ENCODE measurements at places on chromosomes 6 and 20.

GRCh38 chr20:39792334-39792733, 830.2 kb downstream of the DHX35 start:
- no peak for DNase-seq

DNA sequence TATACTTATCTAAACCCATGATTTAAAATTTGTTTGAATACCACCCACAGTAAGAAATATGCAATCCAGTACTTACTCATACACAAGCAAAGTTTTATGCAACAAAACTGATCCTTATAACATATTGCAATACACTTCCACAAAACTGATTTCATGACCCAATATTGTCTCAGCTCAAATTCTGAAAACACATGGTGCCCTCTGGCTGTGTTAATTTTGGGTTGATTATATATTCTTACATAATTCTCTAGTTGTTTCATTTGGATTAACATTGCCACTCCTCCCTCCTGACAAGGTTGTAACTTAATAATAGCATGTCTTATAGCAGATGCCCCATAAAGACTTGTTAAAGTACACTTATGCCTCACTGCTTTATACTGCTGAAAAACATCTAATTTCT, 73.0 kb upstream of the TULP1 start:
- no peak for DNase-seq

GRCh38 chr6:169812257-169812644, 60.8 kb downstream of the ERMARD start:
- DNase-seq = no peak

GRCh38 chr6:139380611-139381010, 6.2 kb upstream of the CITED2 start:
- DNase-seq = no peak

DNA sequence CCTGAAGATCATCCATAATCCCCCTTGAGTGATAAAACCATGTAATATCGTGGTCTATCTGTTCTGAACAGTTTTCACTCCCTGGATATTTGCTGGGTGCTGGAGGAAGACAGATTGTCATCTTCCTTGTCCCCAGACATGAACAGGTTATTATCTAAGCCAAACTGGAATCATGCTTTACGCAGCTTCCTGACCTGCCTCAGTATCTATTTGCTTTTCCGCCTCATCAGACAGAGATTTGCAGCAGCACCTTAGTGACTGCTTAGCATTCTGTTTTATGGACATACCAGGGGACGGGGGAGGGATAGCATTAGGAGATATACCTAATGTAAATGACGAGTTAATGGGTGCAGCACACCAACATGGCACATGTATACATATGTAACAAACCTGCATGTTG, 124.6 kb downstream of the SLC23A2 start:
- DNase-seq = no peak

- DNase-seq = no peak
Observed at GRCh38 chr6:119350202-119350951, 816 bp upstream of the MAN1A1 start.

DNA sequence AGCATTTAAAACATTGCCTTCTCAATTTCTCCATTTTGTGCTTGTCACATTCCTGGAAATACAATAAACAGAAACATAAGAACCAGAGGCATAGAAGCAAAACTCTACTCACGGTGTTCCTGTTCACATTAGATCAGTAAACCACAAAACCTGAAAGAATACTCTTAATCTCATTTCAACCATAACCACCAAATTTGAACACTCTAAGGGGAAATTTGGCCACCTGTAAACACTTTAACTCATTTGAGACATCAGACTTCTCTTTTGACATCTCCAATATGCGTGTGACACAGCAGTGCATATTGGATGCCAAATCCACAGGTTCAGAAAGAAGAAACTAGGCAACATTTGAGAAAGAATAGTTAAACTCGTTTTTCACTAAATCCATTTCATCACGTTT, 153.8 kb upstream of the IRAK1BP1 start:
- DNase-seq = no peak

- DNase-seq = peak; percentile 30
Observed at GRCh38 chr6:81752921-81753710, 635 bp upstream of the TENT5A start.

DNA sequence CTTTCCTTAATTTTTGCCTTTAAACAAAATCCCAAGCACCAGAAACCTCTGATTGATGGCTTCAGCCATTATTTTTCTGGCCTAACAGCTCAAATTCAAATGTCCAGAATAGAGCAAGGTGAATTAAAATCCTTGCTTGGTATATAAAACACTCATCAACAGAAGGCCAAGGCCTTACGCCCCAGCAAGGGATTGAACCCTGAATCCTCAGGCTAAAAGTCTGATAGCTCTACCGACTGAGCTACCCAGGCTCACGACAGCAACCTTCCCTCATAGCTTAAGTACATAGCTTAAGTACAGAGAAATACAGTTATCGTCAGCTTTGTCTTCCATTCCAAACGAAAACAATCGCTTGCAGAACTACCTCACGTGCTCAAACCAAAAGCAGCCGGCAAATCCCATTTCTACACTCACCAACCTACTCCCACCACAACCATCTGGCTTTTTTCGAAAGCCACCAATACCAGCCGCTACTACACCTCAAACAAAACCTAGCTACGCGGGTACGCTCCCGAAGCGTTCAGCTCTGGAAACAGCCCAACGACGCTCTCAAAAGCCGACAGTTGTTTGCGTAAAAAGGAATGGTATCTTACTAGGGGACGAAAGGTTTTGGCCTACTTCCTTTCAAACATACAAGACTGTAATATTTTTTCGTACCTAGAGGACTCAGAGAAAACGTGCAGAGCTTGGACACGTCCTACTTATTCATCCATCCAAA, 167.5 kb downstream of the GPX5 start:
- no peak for DNase-seq

GRCh38 chr6:63943826-63944225, 308.2 kb downstream of the PHF3 start:
- no peak for DNase-seq

DNA sequence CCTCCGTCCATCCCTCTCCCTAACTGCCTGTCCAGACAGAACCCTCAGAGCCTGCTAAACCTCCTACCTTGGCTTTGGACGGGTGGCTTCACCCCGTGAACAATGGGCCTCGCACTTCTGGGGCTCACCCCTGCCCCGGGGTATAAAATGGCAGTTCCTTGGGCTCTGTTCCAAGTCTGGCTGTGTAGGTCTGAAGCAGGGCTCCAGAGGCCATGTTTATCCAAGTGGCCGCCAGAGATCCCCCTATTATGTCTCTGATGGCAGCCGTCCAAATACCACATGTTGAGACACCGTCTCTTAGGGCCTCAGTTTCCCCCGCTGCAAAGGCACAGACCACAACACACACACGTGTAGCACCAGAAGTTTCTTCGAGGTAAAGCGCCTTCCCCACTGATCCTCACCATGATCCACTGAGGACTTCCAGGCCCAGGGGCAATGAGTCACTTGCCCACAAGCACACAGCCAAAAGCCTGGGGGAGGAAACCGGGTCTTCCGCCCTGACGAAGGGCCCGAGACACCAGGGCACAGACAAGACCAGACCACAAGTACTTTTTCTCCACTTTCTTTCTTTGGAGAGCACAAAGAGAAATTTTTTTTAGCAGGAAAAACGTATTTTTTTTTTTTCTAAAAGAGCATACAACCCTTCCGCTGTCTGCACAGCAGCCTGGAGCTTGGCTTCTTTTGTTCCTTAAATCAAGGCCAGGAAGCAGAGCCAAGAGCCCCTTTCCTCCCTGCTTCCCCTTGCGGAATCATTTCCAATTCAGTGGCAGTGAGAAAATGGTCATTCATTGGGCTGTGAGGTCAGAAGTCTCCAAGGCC, 11.8 kb downstream of the CPNE5 start:
- no peak for DNase-seq

- DNase-seq = no peak
Observed at GRCh38 chr6:33702345-33702977, 9.0 kb downstream of the UQCC2 start.

DNA sequence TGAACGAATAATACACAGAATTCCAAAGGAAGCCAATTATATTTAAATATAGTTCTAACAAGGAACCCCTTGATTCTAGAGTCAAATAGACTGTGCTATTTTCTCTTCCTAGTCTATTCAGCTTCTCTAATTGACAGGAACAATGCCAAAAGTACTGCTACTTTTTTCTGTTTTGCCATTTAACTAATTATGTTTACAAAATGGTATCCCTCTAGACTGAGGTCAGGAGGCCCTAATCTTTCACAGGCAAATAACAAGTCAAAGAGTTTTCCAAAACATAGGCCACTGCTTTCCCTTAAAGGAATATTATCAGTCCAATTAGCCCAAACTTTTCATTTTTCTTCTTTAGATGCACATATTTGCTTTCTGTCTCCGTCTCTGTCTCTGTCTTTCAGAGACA, 539.3 kb downstream of the RFPL4B start:
- DNase-seq = no peak

DNA sequence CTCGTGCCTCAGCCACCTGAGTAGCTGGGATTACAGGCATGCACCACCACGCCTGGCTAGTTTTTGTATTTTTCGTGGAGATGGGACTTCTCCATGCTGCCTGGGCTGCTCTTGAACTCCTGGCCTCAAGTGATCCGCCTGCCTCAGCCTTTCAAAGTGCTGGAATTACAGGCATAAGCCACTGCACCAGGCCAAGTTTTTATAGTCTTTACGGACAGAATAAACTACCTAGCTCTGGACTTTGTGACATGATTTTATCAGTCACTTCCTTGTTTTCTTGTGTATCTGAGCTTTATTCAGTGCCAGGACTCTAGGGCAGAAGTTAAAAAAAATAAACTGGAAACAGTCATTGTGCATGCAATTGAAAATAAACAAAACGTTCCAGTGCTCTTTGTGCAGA, 46.7 kb upstream of the RALGAPA2 start:
- no peak for DNase-seq

DNA sequence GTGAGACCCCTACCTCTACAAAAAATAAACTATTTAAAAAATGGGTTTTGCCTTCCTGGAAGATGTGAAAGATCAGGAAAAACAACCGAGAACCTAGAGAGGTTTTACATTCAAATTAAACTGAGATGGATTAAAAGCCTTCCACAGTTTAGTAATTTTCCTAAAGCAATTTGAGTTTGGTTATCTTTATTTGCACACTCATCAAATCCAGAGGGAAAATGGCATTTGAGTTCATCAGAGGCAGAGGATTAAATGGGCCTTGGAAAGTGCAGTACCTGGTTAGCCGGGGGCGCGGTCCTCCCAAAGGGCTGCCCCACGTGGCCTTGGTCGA, 157.0 kb upstream of the INSM1 start:
- no peak for DNase-seq

DNA sequence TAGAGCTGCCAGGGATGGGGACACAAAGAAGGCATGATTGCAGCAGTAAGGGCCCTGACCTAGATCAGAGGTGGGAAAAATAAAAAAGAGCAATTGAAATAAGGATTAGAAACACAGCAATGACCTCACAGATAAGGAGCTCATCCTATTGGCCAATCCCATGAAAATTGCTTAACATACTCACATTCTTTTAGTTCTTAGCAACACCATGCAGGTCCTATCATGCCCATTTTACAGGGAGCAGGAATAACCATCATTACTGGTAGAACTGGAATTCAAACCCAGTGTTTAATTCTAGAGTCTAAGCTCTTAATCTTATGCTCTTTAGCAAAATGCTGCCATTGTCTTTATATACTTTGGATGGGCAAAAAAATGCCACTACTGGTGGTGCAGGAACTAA, 267.7 kb downstream of the RNF144B start:
- no peak for DNase-seq

- no peak for DNase-seq
Observed at GRCh38 chr6:32191696-32192607, 491 bp downstream of the GPSM3 start.

- DNase-seq = no peak
Observed at GRCh38 chr20:19720991-19721390, 37.1 kb upstream of the RIN2 start.

GRCh38 chr6:98769546-98769945, 64.8 kb upstream of the POU3F2 start:
- no peak for DNase-seq

DNA sequence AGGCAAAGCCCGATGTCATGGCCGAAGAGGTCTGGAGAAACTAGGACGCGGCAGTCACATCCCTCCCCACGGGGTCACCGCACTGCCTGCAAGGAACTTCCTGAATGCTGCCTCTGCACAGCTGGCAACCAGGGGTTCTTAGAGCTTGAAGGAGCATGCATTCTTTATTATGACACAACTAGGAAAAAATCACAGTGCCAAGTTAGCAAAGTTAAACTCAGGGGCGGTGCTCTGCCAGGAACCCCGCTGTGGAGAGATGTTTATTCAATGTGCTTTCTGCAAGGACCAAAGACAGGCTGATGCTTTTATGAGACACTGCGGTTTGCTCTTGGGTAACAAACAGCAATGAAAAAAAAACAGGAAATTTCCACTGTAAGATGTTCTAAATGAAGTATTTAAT, 287.3 kb upstream of the FOXQ1 start:
- DNase-seq = no peak

- no peak for DNase-seq
Observed at GRCh38 chr6:93701526-93701925, 282.2 kb upstream of the EPHA7 start.

- no peak for DNase-seq
Observed at GRCh38 chr20:23160536-23161243, 74.6 kb upstream of the CD93 start.

- DNase-seq = no peak
Observed at GRCh38 chr6:129440691-129441090, 269.3 kb downstream of the ARHGAP18 start.

DNA sequence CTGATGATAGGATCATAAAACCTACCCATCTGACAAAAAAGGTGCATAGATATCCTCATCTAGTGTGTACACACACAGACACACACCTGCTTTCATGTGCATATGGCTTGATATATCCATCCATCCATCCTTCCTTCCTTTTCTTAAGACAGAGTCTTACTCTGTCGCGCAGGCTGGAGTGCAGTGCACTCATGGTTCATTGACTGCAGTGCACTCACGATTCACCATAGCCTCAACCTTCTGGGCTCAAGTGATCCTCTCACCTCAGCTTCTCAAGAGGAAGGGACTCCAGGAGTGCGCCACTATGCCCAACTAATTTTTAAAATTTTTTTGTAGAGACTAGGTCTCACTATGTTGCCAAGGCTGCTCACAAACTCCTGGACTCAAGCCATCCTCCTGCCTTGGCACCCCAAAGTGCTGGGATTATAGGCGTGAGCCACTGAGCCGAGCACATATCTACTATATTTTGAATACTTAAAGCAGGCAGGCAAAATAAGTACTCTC, 27.1 kb downstream of the ADNP start:
- DNase-seq = no peak

GRCh38 chr6:71929047-71929446, 42.7 kb downstream of the RIMS1 start:
- DNase-seq = no peak

GRCh38 chr6:135270676-135271536, 89.8 kb downstream of the MYB start:
- no peak for DNase-seq

DNA sequence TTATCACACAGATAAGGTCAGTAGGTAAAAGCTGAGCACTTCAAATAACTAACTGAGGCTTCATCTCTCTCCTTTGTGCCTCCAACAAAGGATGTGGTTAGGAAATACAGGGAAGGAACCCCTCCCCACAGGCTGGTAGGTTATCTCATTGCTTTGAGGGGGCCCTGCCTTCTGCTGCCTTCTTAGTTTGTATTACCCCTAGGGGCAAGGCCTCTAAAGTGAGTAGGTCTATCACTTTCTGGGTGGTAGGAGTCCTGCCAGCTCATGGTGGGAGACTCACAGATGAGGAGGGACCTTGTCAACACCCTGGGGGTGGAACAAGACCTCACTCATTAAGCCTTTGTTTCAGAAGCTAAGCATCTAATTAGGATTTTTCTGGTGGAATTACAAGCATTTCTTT, 34.6 kb downstream of the EDN1 start:
- no peak for DNase-seq

GRCh38 chr20:42018979-42019378, 400.8 kb upstream of the CHD6 start:
- no peak for DNase-seq
